ENCODE measurements at places on chromosomes 11 and 22. TPM values are rescaled to one million over a fixed set of nuclear protein-coding genes. Genes with fewer than 3 reads are reported as not detected.

The DCHS1 gene
- 31.1 TPM for polyA plus RNA-seq

The OSBP gene
- polyA plus RNA-seq, result 62.9 TPM

- DNase-seq, result no peak
Measured at GRCh38 chr11:111001081-111001430, 244.5 kb upstream of the POU2AF2 start.

DNA sequence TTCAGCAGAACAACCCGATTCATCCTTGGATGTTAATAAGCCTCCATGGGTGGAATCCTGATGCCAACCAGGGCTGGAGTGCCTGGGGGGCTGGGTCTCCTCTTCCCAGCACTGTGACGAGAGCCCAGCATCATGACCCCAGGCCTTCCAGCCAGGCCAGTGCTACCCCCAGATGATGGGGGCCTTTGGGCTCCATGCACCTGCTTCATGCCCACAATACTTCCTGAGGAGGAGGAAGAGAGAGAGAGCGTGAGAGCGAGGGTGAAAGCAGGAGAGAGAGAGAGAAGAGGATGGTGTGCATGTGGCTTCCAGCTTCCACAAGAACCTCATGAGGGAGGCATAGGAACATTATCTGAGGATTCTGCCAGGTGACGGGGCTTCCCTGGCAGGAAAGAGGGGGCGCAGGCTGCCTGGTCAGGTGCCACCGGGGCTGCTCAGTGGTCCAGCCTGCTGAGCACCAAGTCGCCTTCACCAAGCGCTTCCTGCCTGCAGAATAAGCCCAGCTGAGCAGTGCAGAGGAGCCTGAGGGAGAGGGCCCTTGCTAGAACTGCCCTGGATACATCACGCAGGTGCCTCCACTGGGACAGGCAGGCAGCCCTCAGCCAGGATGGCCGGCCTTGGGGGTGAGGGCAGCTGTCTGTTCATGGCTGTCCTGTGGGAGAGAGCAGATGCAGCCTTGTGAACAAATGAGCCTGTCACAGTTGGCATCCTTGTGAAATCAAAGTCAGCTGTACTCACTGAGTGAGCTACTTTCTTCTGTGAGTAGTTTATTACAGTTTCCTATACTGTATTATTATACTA is 243.3 kb upstream of the B3GAT1 start:
- no peak for DNase-seq

DNA sequence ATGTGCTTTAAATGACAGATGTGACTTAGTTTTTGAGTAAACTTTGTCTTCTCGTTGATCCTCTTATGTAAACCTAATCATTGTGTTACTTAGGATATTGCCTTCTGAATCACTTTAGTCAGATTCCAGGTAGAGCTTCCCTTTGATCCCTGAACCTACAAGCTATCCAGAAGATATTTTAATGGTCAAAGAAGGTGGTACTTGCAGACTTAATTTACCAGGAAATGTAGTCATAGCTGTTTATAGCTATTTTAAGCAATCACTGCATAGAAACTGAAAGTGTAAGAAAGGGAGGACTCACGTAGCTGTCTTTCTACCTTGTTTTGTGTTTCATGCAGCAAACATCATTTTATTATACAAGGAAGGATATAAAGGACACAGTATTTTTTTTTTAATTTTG is 189.5 kb downstream of the DDX10 start:
- DNase-seq, result no peak

DNA sequence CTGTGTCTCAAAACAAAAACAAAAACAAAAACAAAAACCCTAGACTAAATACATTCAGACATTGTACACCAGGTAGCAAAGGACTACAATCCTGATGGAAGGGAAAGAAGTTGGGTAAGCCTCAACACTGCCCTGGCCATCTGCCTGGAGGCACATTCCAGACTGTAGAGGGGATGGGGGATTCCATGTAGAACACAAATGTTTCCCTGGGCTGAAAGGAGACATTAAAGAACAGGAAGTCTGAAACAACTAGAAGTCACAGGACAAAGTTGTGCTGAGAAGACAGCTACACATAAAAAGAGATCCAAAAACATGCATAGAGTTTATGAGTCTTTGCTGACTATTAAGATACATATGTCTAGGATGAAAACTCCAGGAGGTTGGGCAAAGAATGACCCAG is 83.9 kb downstream of the RRAS2 start:
- no peak for DNase-seq

The CLTCL1 gene
- 5.4 TPM for polyA plus RNA-seq

The OR4X2 gene
- polyA plus RNA-seq, result not detected

The TRIM48 gene
- polyA plus RNA-seq, result not detected
